ENCODE measurements at places on chromosomes 2 and 18. TPM values are rescaled to one million over a fixed set of nuclear protein-coding genes. Genes with fewer than 3 reads are reported as not detected.

DNA sequence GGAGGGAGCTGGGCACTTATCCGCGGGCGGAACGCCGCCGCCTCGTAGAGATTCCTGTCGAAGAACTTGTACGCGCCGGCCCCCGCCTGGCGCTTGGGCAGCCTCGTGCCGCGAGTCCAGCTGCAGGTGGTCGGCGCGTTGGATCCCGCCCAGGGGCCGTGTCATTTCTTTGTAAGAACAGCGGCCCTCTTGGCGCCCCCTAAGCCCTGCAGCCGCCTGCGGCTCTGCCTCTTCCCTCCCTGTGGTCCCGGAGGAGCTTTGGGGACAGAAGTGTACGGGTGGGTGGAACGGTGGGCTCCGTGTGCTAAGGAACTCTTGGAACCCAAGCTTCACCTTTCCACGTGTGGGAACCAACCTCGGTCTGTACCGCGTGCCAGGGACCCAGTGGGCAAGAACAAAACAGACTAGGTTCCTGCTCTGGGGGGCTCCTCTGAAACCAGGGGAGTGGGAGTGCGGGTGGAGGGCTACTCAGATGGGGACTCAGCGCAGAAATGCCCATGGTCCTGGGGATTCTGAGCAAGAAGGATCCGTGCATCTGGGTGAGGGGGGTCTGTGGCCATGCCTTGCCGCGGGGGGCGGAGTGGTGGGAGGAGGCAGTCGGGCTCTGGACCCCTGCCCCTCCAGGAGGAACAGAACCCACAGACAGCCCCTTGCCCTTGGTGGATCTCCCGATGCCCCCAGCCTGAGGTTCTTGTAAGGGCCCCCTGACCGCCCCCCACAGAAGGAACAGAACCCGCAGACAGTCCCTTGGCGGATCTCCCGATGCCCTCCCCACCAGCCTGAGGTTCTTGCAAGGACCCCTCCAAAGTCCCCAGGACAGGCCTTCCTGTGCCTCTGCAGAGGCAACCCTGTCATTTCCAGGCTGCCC, 1.5 kb downstream of the GPC1 start:
- no peak for DNase-seq

DNA sequence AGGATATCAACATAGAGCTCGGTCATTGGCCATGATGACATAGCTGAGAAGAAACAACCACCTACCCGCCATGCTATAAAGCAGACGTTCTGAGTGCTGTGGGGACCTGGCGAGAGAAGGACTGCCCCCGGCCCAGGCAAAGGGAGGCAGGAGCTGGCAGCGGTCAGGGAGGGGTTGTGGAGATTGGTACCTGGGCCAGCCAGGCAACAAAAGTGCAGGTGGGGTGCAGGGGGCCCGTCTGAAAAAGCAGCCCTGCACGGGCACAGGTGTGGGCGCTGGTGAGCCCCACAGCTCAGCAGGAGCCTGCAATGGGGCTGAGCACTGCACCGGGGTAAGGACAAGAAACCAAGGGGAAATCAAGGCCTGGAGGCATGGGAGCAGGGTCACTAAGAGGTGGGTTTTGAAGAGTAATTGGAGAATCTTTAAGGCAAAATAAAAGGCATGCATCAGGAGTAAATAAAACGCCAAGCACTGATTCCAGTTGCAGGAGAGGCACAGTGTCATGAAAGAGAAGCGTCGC, 464.0 kb downstream of the EIPR1 start:
- no peak for DNase-seq

DNA sequence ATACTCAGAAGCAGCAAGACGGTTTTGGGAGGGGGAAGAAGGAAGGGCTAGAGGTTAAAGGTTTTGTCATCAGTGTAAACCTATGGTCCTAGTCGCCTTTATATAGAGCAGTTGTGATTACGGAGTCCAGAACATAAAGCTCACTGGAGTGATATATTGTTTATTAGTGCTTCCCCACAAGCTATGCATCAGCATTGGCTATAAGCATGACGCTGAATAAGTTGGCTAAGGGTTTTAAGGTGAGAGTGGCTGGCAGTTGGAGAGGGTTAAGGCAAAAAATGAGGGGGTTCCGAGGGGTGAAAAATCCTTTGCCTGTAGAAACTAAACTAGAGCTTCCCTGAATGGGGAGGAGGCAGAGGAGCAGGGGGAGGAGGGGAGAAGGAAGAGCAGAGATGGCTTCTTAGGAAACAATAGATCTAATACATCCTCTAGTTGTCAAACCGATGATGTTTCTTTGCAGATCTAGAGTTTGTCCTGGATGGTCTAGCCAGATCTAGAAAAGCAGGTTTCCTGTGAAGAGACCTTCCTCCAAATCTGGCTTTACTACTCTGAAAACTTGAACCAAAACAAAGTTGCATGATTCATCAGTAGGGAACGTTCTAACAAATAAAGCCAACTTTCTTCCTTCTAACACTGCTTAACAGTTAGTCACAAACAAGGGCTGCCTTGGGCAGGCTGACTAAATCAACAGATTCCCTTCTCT, 2.5 kb downstream of the KLF7 start:
- no peak for DNase-seq

DNA sequence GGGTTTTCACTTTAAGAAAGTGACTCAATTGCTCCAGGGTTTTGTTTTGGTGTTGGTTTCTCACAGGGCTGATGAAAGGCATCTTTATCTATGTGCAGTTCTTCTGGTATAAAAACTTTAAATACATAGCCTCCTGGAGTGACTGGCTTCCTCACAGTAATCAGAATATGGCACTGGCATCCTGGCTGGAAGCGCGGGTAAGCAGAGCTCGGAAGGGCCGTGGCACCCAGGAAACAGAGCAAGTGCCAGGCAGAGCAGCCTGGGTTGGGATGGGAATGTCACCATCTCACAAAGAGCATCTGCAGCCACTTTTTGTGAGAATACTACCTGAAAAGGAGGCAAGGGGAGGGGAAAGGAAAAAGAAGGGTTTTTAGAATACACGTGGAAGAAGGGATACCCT, 534.7 kb downstream of the PLCL1 start:
- DNase-seq, result no peak

GRCh38 chr2:232075859-232076258, 114.3 kb downstream of the DIS3L2 start:
- DNase-seq, result no peak

- no peak for DNase-seq
Observed at GRCh38 chr2:53508667-53509066, 258.9 kb upstream of the CHAC2 start.

The POTEF gene
- 0.06 TPM for polyA plus RNA-seq

GRCh38 chr2:159938395-159938794, 124.0 kb downstream of the PLA2R1 start:
- no peak for DNase-seq

- DNase-seq, result no peak
Observed at GRCh38 chr18:36199691-36200295, 12.5 kb downstream of the MOCOS start.

- DNase-seq, result no peak
Observed at GRCh38 chr2:240595381-240596079, 9.0 kb downstream of the CAPN10 start.

The TMEM178A gene
- polyA plus RNA-seq, result 15.2 TPM

- no peak for DNase-seq
Observed at GRCh38 chr2:233839447-233839820, 14.9 kb downstream of the HJURP start.

DNA sequence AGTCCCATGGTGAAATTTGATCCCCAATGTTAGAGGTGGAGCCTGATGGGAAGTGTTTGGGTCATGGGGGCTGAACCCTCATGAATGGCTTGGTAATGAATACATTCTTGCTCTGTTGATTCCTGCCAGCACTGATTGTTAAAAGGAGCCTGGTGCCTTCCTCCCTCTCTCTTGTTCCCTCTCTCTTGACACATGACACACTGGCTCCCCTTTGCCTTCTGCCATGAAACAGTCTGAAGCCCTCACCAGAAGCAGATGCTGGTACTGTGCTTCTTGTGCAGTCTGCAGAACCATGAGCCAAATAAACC, 30.6 kb upstream of the EPC2 start:
- no peak for DNase-seq

The ANKRD30BL gene
- 0.08 TPM for polyA plus RNA-seq

DNA sequence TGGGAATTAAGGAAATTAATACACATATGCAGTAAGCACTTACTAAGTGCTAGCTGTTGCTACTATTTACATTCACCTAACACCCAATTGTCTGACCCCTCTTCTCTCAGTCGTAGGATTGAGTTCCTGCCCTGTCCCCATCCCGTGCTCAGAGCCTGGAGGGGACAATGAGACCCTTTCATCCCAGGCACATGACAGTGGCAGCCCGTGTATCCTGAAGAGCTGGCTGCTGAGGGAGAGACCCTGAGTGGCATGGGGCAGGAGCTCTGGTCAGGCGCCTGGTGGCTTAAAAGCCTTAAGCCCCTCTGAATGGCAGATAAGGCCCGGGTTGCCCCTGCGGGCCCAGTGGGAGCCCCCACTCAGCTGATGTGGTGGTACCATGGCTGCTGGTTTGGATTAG, 99.0 kb downstream of the DYSF start:
- DNase-seq, result no peak

GRCh38 chr2:42195559-42195958, 26.4 kb downstream of the EML4 start:
- no peak for DNase-seq

The CIB4 gene
- not detected for polyA plus RNA-seq

GRCh38 chr2:118442046-118442445, 353.8 kb downstream of the INSIG2 start:
- DNase-seq, result no peak

GRCh38 chr2:226652983-226653765, 146.4 kb downstream of the IRS1 start:
- no peak for DNase-seq

- DNase-seq, result no peak
Observed at GRCh38 chr2:217195658-217196446, 336.0 kb upstream of the TNP1 start.

- DNase-seq, result peak; percentile 89
Observed at GRCh38 chr2:11746376-11746806, at the start of gene LPIN1. Gene LPIN1 (plus strand): TSS chr2:11746632. CDS start chr2:11765542, 18,910 bp downstream.

DNA sequence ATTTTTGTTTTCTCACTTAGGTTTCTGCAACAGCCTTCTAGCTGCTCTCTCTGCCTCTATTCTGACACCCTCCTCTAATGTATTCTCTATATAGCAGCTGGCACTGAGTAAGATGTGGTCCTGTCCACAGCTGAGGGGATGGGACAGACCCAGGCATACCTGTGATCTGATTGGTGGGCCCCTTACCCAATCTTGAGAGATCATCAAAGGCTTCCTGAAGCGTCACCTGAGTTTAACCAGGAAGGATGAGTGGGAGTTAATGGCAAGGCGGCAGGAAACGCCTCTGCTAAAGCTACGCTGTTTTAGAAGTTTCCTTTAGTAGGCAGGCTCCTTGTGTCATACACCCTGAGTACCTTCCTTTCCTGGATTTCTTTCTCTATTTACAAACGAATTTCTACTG, 5.7 kb upstream of the TET3 start:
- DNase-seq, result no peak

The SYT4 gene
- polyA plus RNA-seq, result not detected

The DHRS9 gene
- 3.0 TPM for polyA plus RNA-seq

The PKDCC gene
- polyA plus RNA-seq, result 116 TPM

The ADRA2B gene
- 2.7 TPM for polyA plus RNA-seq

GRCh38 chr2:182103526-182103925, 117.9 kb downstream of the PPP1R1C start:
- no peak for DNase-seq

DNA sequence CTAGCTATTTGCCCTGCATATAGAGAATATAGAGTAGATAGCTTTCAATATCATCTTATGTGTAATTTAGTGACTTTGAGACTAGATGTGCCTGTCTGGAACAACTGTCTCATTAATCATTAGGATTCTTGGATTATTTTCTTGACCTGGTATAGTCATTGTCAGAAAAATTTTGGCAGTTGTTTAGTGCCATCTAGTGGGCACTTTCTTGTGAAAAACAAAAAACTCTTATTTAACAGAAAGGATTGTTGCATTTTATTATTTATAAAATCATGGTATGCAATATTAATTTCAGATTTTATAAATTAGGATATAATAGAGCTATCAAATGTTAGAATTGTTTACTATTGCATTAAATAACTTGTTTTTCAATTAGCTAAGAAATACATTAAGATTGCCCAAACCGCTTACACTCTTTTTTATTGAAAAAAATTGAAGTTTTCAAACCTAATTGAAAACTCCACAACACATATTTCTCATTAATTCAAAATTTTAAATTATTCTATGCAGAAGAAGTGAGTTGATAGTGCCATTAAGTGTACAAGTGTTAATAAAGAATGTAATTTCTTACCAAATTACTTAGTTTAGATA, 80.3 kb downstream of the DYNAP start:
- DNase-seq, result peak; percentile 25

- DNase-seq, result no peak
Observed at GRCh38 chr2:183456177-183456576, 331.9 kb downstream of the NUP35 start.

DNA sequence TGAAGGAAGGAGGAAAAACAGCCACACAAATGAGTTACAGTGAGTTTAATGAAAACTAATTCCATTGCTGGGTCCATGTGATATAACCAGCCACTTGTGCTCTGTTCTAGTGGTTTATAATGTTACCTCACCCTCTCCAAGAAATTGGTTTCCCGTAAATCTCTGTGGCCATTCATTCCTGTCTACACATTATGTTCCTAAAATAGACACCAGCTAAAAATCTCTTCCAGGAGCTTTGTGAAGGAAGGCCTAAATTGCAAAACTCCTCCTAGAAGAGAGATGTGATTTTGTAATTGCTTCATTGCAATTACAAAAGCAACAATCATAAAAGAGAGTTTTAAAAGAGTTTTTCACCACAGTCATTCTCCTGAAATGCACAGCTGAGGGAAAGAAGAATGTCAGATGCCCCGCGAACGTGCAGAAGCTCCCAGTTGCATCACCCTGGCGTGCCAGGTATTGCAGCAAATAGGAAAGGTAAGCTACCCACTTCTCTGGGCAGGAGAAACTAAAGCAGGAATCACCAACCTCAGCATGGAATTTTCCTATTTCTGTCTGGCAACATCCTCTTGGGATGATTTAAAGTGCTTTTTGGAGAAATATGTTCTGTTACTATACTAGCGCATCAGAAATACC, 1.7 kb downstream of the SCN1A start:
- no peak for DNase-seq

The TLX2 gene
- polyA plus RNA-seq, result not detected

DNA sequence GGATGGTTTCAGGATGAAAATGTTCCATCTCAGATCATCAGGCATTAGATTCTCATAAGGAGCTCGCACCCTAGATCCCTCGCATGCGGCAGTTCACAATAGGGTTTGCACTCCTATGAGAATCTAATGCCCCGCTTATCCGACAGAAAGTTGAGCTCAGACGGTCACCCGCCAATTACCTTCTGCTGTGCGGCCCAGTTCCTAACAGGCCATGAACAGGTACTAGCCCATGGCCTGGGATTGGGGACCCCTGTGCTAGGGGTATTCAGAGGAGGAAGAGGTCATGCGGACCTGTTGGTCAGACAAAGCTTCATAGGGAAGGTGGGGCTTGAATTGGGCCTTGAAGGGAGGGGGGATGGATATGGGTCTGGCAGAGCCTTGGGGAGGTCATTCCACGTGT, 4.4 kb upstream of the BUB1 start:
- DNase-seq, result no peak
